A549 treated with CpdA at 1 μM for 4 hours (cell line): ENCODE measurements at places on chromosomes 4 and X. TPM values are rescaled to one million over a fixed set of nuclear protein-coding genes. Genes with fewer than 3 reads are reported as not detected.

PTPN13 gene
- 3.8 to 5.6 TPM (median 4.9 TPM) in 5 replicates for total RNA-seq

HGFAC gene
- total RNA-seq, result 0.09 to 0.55 TPM (median 0.16 TPM) in 5 replicates

ATOH1 gene
- total RNA-seq, result not detected in 5 replicates

AMER1 gene
- total RNA-seq, result 2.0 to 2.8 TPM (median 2.5 TPM) in 5 replicates

WDR17 gene
- total RNA-seq, result 1.2 to 3.3 TPM (median 1.8 TPM) in 5 replicates

DDIT4L gene
- total RNA-seq, result 0.45 to 0.69 TPM (median 0.55 TPM) in 5 replicates

KCND1 gene
- total RNA-seq, result 0.86 to 2.0 TPM (median 1.2 TPM) in 5 replicates

CCSER1 gene
- total RNA-seq, result not detected in 5 replicates

HPSE gene
- total RNA-seq, result 1.1 to 1.6 TPM (median 1.3 TPM) in 5 replicates

CEP135 gene
- total RNA-seq, result 5.1 to 7.4 TPM (median 5.5 TPM) in 5 replicates

RAB9B gene
- total RNA-seq, result 0.05 TPM in 3 of 5 replicates, not detected in the others

DGAT2L6 gene
- not detected in 5 replicates for total RNA-seq

RAP1GDS1 gene
- 21.1 to 27.4 TPM (median 25.4 TPM) in 5 replicates for total RNA-seq

GLRB gene
- 0.78 to 1.1 TPM (median 0.91 TPM) in 5 replicates for total RNA-seq

NDNF gene
- not detected in 5 replicates for total RNA-seq

PPEF2 gene
- total RNA-seq, result not detected in 5 replicates

IL3RA gene
- total RNA-seq, result 0.08 to 0.34 TPM (median 0.17 TPM) in 5 replicates

SPARCL1 gene
- total RNA-seq, result not detected in 5 replicates

GAB1 gene
- 1.8 to 2.3 TPM (median 2.2 TPM) in 5 replicates for total RNA-seq

ITM2A gene
- 0.38 TPM in 1 of 5 replicates, not detected in the others for total RNA-seq

FAM9C gene
- not detected in 5 replicates for total RNA-seq

CT45A1 gene
- 0.11 TPM in 1 of 5 replicates, not detected in the others for total RNA-seq

CHRDL1 gene
- not detected in 5 replicates for total RNA-seq

P2RY10 gene
- not detected in 5 replicates for total RNA-seq

FGF13 gene
- total RNA-seq, result not detected in 5 replicates

POU3F4 gene
- total RNA-seq, result not detected in 5 replicates

CSAG1 gene
- 0.18 to 0.37 TPM (median 0.27 TPM) in 4 of 5 replicates, not detected in the other for total RNA-seq

PDHA2 gene
- total RNA-seq, result not detected in 5 replicates

CDS1 gene
- total RNA-seq, result 0.56 to 0.85 TPM (median 0.80 TPM) in 5 replicates

EDA2R gene
- total RNA-seq, result 11.5 to 14.6 TPM (median 13.7 TPM) in 5 replicates

CLTRN gene
- total RNA-seq, result 0.70 to 1.5 TPM (median 0.77 TPM) in 5 replicates

EGFL6 gene
- not detected in 5 replicates for total RNA-seq

DCAF12L2 gene
- 0.08 to 0.19 TPM (median 0.13 TPM) in 4 of 5 replicates, not detected in the other for total RNA-seq

DUSP9 gene
- 0.83 to 1.7 TPM (median 1.2 TPM) in 5 replicates for total RNA-seq

SPANXC gene
- total RNA-seq, result 0.71 to 1.4 TPM (median 1.0 TPM) in 4 of 5 replicates, not detected in the other

CT83 gene
- not detected in 5 replicates for total RNA-seq
